ENCODE measurements at places on chromosomes 7 and 10. TPM values are rescaled to one million over a fixed set of nuclear protein-coding genes. Genes with fewer than 3 reads are reported as not detected.

The LMOD2 gene
- 0.17 TPM for total RNA-seq

The MMRN2 gene
- total RNA-seq = 86.3 TPM

- no peak for DNase-seq
Measured at GRCh38 chr7:41921453-41921981, 218.6 kb upstream of the INHBA start.

DNA sequence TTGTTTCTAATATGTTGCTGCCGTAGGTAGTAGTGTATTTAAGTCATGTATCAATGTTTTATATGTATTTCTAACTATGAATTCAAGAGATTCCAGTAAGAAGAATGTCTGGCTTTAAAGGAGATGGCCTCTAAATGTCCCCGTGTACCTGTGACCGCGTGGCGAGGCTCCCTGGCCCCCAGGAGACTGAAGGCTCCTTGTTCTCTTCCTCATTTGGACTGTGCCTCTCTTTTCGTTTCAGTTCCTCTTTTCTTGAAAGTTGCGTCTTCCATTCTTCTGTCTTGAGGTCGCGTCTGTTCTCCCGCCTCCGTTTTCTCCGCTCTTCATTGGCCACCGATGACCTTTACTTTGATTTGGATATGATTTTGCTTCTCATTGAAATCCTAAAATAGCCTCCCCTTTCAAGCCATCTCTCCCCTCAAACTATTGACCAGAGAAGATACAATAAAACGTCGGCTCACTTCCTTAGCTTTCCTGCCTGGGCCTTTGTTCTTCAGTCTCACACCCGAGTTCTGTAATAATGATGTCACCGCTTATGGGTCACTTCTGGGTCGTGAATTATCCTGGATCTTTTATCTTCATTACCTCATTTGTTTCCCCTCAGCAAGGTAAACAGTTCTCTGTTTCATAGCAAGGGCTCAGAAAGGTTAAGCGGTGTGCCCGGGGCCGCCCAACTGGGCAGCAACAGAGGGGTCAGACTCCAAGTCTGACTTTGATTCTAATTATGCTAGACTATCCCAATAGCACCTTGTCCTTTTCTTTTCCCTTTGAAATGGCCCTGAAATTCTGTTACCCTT lies 28.7 kb downstream of the WIPI2 start:
- peak; percentile 70 for DNase-seq

DNA sequence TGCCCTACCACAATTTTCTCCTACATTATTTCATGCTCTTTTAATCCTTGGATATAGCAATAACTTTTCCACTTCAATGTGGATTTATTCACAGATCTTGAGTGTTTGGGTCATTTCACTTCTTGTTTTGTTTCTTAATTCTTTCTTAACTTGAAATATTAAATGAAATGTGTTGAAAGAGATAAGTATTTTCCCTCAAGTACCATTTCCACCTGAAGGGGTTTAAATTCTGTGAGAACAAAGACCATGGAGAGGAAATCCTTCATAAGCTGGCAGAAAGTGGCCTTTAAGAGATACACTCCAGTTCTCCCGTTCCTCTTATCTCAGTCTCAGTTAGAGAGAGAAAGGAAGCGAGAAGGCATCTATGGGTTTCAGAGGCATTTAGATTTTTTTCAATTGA lies 14.1 kb upstream of the DLD start:
- DNase-seq = no peak

GRCh38 chr7:114554781-114555537 lies 140.3 kb downstream of the FOXP2 start:
- no peak for DNase-seq

- no peak for DNase-seq
Measured at GRCh38 chr10:52229291-52229931, 84.7 kb upstream of the DKK1 start.

GRCh38 chr7:66682350-66683093 lies 53.8 kb downstream of the KCTD7 start:
- DNase-seq = no peak

GRCh38 chr10:52903397-52903938 lies 130.9 kb upstream of the MBL2 start:
- no peak for DNase-seq

DNA sequence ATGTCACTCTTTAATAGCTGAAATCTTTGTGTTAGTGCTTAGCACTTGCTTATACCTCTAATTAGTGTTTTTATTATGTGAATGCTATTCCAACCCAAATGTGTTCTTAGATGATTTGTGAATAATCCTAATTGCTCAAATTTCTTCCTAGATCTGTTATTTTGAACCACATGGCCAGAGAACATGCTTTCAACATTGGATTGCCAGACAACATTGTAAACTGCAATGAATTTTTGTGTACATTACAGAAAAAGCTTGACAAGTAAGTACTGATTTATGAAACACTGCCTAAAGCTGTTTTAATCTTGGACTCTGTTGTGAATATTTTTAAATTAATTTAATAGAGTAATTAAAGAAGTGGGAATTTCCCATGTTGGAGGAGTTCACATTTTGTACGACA lies 121.1 kb downstream of the ZNF277 start:
- no peak for DNase-seq

The HOXA1 gene
- total RNA-seq = 0.75 TPM

DNA sequence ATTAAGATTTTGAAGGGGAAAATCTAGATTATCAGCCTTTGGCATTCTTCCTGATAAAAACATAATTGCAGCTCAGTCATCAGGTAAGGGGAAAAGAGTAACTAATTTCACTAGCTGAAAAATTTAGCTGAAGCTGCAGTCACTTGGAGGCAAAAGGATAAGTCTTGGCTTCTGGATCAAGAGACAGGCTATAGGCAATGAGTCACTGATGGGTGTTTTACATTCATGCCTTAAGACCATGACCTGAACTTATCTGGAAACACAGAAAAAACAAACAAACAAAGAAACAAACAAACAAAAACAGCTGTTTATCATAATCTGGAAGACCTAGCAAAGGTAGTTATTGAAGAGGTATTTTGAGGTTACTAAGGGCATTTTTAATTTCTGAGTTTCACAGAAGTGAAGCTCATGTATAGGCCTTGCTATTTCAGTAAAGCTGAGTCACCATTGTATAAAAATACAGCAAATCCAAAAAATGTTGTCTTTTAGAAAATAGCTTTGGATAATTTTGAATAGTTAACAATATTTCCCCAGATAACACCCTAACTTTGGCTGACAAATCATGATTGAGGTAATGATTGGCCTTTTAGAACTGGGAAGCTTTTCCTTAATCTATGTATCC lies 40.3 kb downstream of the ZNF22 start:
- no peak for DNase-seq

The DOCK4 gene
- total RNA-seq = 100 TPM

DNA sequence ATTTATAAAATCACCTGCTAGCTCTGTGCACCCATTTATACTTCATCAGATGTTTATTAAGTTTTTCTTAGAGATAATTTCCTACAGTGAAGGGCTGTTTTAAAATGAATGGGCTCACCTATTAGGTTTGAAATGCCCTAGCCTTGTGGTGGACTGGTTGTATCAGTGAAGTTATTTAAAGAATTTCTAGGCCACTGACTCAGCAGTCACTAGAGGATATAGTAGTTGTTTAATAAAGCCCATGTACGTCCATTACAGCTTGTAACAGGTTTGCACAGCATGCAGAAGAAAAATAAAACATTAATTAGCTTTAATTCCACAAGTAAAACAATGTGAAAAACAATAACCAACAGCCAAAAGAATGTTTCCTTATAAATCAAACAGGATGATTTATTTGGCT lies 128.0 kb downstream of the RSU1 start:
- no peak for DNase-seq

The SPDYE16 gene
- 0.90 TPM for total RNA-seq

GRCh38 chr10:55233505-55233904 lies 432.5 kb upstream of the PCDH15 start:
- no peak for DNase-seq

GRCh38 chr7:156776527-156776926 lies 116.5 kb downstream of the LMBR1 start:
- DNase-seq = no peak

The DNAJC12 gene
- 1.6 TPM for total RNA-seq

- no peak for DNase-seq
Measured at GRCh38 chr7:26993816-26994810, 101.7 kb downstream of the HOXA1 start.

The SLC29A4 gene
- total RNA-seq = 0.98 TPM

GRCh38 chr10:27893358-27893954 lies 105.4 kb downstream of the ODAD2 start:
- no peak for DNase-seq

DNA sequence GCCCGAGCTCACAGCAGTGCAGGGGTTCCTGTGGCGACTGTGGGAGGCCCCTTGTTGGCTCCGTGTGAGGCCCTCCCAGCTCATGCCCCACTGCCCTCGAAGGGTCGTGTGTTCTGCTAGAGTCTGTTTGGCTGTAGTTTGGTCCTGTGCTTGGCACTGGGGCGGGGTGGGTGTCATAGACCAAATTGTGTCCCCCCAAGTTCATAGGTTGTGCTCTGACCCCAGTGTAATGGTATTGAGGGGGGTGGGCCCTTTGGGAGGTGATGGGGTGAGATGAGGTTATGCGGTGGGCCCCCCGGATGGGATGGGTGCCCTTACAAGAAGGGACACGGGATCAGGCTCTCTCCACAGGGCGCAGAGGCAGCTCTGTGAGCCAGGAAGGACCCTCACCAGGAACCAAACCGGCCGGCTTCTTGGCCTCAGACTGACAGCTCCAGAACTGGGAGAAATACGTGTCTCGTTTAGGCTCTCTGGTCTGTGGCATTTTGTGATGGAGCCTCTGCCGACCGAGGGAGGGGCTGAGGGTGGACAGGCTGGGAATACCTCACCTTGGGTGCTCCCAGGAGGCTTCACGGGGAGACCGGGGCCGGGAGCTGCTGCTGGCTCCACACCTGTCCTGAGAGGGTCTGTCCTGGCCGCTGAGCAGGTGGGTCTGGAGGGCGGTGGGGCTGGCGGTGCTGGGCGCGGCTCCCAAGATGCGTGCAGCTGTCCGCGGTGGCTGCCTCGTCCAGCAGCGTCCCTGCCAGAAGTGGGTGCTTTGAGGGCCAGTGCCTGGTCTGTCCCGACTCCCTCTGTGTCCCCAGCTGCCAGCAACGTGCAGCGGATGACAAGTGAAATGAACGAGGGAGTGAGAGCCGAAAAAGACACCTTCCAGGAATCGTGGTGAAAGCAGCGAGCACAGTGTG lies 89.4 kb downstream of the INPP5A start:
- peak; percentile 61 for DNase-seq

GRCh38 chr7:30163231-30163894 lies 28.6 kb downstream of the MTURN start:
- DNase-seq = no peak

GRCh38 chr7:155669717-155670505 lies 25.4 kb downstream of the RBM33 start:
- DNase-seq = peak; percentile 84

- DNase-seq = no peak
Measured at GRCh38 chr10:102906507-102906906, 11.6 kb upstream of the CNNM2 start.

DNA sequence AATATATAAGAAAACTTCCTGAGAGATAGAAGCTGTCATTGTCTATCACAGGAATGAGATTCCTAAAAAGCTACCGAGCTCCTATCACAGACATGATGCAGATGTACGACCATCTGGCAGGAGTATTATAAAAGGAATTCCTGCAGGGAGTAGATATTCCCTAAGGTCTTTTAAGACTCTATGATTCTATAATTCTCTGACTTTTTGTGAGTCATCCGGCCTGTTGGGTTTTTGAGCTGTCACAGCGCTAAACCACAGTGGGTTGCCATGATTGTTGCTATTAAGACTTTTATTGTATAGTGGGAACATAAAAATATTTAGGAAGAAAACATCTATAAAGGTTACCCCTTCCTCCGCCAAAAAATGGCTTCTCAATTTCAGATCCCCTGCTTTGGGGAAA lies 223.4 kb downstream of the BMPER start:
- no peak for DNase-seq

DNA sequence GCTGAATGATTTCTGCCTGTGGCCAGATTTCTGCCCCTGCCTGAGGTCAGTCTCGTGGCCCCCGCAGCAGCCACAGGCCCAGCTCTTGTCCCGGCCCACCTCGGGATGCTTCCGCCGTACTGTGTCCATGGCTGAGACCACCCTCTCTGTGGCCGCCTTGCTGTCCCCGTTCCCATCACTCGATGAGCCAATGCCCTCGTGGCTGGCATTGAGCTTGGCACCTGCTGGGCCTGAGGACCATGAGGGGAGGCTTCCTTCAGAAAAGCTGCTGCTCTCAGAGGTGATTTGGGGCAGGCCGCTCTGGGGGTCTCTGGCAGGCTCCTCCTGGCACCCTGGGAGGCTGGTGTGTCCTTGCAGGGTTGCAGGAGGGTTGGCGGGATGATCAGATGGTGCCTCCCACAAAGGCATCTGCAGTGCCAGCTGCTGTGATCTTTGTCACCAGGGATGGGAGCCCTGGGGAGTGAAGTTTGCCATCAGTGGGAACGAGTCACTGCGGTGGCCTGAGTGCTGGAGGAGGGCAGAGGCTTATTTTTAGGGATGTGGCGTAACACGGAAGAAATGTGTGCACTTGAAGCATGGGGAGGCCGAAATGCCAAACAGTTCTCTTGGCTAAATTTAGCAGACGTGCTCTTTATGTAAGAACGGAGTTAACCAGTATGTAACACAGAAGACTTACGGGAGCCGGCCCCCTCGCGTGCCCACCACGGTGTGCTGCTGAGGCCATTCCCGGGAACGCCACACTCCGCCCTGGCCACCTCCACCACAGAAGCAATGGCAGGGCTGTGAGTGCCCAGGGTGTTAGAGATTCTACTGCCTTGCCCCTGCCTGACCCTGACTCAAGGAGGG lies 47.7 kb downstream of the VIPR2 start:
- DNase-seq = peak; percentile 64

- no peak for DNase-seq
Measured at GRCh38 chr7:52352013-52352981, 683.1 kb upstream of the POM121L12 start.

- no peak for DNase-seq
Measured at GRCh38 chr7:64463636-64464375, 99.1 kb downstream of the ZNF680 start.

- DNase-seq = no peak
Measured at GRCh38 chr10:10699427-10699826, 318.2 kb upstream of the CELF2 start.

GRCh38 chr7:27394871-27395270 lies 152.3 kb downstream of the EVX1 start:
- no peak for DNase-seq

The SORCS1 gene
- total RNA-seq = 0.23 TPM

The MASTL gene
- total RNA-seq = 8.9 TPM

The PRLHR gene
- total RNA-seq = not detected

Measured in upper lobe of right lung (tissue), 1 donor.